ENCODE measurements at places on chromosomes 16 and 17. TPM values are rescaled to one million over a fixed set of nuclear protein-coding genes. Genes with fewer than 3 reads are reported as not detected.

- DNase-seq = no peak
These were observed 14.6 kb downstream of the EEF2K start for GRCh38 chr16:22220714-22221113.

DNA sequence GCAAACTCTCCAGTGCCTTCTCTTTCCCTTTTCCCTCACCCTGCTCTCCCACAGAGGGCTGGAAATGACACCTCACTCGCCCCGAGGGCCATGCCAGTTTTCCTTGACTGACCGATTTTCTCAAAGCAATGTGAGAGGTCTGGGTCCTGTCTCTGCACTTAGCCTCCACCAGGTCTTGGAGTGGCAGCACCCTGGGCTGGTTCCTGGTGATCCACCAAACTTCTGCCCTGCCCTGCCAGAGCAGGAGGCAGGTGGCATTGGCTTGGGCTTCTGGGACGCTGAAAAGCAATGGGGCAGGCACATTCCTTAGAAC, 97.5 kb downstream of the RAB11FIP4 start:
- no peak for DNase-seq

The TNS4 gene
- total RNA-seq = not detected

GRCh38 chr17:14048169-14048568, 21.1 kb upstream of the COX10 start:
- no peak for DNase-seq

GRCh38 chr16:15610369-15610871, 32.5 kb downstream of the MARF1 start:
- DNase-seq = no peak

DNA sequence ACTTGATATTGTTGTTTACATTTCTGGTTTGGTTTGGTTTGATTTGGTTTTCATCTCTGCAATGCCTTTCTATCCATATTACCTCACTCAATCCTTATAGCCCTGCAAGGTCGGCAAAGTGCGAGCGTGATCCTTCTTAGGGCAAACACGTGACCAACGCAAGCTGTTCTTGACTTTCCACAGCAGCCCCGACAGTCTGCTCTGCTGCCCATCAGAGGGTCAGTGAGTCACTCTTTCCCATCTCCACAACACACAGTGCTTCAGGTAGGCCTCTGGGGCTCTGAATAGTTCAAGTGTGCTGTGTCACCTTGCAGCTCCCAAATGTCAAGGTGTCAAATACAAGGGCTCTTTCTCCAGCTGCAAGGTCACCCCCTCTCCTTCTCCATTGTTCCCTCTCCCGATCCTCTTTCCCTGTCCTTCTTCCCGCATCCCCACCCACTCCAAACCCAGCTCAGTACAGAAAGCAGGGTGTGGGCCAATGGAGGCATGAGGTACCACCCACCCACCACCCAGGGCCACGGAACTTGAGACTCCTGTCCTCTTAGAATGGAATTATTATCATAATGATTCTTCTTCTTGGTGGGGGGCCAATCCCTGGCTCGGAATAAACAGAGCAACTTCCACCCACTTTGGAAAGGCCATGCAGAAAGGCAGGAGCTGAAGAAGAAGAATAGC, 139.7 kb downstream of the SLC39A11 start:
- no peak for DNase-seq

DNA sequence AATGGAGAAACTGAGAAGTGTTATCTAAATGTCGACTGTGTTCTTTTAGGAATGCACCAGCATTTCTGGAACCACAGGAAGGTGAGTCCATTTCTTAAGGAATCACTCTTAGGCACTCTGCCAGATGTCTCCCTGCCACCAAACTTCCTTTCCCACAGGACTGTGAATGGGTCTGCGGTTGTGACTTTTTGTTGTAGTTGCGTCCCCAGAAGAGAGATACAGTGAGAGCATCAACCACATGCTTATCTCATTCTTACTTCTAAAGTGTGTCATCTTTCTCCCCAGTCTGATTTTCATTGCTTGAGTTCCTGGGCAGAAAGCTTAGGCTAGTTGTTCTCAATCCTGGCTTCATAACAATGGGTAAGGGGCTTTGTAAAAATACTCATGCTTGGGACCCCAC, 13.4 kb downstream of the ITPRIPL2 start:
- DNase-seq = no peak

The KRTAP2-3 gene
- total RNA-seq = not detected

DNA sequence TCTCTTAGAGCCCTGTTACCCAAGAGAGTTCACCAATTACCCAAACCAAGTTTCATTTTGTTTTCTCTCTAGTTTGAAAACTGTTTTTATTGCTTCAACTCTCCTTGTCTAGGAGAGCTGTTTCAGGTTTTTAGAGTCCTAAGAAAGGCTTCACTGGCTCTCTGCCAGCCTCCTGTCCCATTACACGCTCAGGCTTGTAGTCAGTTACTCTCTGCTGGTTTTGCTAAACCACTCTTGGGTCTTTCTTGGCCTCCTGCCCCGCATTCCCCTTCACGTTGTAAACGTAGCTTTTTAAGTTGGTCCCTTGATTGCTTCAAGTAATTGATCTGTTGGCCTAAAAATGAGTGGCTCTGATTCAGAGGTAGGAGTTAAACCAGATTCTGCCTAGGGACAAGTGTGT, 529.1 kb downstream of the MAF start:
- no peak for DNase-seq

GRCh38 chr17:19317359-19318095, 45.0 kb downstream of the B9D1 start:
- peak; percentile 91 for DNase-seq

DNA sequence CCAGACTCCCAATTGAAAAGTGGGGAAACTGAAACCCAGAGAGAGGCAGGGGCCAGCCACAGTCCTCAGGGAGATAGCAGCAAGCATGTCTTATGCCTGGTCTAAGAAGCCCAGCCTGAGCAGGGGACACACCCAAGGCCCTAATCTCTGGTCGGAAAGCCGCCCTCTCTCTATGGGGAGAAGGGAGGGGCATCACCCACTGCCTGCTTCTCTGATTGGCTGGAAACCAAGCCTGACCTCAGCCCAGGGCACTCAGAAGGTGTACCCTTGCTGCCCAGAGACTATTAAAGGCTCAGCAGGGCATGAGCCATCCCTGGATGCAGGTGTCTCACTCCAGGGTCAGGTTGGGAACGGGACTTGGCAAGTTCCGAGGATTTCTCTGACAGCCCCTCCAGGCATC, 5.7 kb upstream of the KRT13 start:
- no peak for DNase-seq

The CHRNE gene
- 0.76 TPM for total RNA-seq

- DNase-seq = peak; percentile 36
These were observed 19.1 kb downstream of the OSBPL7 start for GRCh38 chr17:47802341-47803022.

DNA sequence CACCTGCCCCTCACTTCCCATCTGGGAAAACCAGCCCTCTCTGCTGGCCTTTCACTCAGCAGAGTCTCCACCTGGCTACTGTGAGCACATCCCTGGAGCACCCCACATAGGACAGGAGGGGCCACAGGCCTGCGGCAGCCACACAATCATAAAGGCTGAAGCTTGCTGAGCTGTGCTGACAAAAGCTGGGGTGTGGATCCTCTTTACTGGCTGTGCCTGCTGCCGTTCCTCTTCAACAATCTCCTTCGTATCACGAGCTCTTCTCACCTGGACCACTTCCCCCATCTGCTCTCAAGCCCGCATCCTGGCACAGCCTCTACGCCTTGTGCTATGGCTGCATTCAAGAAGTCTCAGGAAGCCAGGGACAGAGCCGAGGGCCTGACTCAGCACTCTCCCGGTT, 86.1 kb downstream of the ZNF778 start:
- no peak for DNase-seq

DNA sequence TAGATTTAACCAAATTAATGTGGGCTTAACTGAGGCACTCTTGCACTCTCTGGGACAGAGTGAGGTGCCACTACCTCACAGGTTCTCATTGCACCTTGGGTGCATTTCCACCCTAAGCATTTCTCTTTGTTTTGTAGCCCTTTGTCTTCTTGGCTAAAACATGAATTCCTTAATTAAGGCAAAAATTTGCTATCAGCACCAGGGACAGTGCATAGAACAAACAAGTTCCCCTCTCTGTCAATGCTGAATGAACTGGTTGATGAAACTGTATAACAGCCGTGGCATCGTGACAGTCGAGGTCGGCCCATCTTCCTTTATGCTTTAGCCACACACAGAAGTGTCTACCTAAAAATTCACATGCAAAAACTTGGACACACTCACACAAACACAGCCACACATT, 74.8 kb downstream of the HS3ST2 start:
- DNase-seq = peak; percentile 6
